ENCODE measurements at places on chromosomes 1 and 21. TPM values are rescaled to one million over a fixed set of nuclear protein-coding genes. Genes with fewer than 3 reads are reported as not detected.

HSD3B2 gene
- not detected for total RNA-seq

- no peak for DNase-seq
Observed at GRCh38 chr1:93448983-93449804, 1.3 kb downstream of the FNBP1L start.

OR2L2 gene
- total RNA-seq: 3.0 TPM

GRCh38 chr1:218501161-218501560 is 156.0 kb downstream of the TGFB2 start:
- DNase-seq: no peak

DNA sequence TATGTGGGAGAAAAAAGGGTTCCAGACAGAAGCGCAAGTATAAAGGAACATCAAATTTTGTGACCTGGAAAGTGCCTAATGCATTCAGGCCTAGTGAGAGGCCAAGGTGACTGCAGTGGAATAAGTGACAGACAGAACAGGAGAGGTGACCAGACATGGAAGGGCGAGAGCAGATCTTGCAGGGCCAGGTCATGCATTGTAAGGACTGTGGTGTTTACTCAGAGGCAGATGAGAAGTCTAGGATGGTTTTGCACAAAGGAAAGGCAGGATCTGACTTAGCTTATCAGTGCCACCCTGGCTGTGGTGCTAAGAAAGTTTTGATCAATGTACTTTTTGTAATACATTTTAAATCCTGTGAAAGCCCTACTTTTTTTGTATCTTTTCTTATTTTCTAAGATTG is 34.1 kb upstream of the AHCYL1 start:
- DNase-seq: no peak
